ENCODE measurements at places on chromosomes 6 and 20.

DNA sequence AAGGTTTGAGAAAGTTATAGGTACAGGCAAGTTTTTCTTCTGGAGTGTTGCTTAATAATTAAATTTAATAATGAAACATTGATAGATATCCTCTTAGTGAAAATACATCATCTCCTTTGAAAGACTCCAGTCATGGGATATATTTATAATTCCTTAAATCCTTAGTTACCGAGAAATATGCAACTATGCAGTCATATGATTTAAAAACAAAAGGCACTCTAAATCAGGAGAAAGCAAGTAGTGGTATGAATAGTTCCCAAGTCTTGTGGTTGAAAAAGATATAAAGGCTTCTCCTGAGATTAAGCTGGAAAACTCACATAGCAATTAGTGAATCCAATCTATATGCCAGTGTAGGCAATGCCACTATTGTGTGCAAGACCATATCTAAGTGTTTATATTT lies 475.4 kb downstream of the EYS start:
- DNase-seq: no peak

- no peak for DNase-seq
Observed at GRCh38 chr6:11343963-11344723, 111.7 kb upstream of the NEDD9 start.

DNA sequence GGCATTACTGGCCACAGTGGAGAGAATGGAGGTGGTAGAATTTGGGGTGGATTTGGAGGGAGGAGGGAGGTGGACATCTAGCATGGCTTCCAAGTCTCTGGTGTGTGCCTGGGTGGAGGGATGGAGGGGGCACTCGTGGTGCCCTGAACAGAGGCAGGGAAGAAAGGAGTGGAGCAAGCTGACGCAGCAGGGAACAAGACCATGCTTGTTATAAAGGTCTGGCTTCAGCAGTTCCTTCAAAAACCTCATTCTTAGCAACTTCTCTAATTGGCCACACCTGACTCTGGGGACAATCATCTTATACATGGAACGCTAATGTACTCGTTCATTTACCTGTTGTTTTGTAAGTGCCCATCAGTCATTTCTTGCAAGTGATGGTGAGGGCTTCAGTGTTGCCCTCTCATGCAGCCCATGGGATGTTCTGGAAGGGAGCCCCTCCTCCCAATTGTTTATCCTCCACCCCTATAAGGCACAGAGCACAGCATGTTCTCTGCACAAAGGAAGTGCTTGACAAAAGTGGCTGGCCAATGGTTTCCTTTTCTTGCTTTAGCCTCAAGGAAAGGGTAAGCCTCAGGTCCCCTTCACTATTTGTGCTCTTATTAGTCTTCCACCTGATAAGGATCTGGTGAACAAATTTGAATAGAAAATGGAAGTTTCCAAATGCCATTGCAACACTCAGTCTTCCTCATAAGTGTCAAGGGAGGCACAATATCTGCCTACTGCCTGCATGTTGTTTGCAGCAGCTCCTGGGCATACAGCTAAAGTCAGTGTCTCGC lies 39.3 kb downstream of the GFOD1 start:
- DNase-seq: no peak

- DNase-seq: no peak
Observed at GRCh38 chr6:131015630-131016263, 47.3 kb downstream of the EPB41L2 start.

- DNase-seq: no peak
Observed at GRCh38 chr6:43089467-43089866, 13.4 kb downstream of the PTK7 start.

GRCh38 chr6:38175786-38176185 lies 356.3 kb downstream of the ZFAND3 start:
- no peak for DNase-seq
